ENCODE measurements at places on chromosomes 2 and 18.

GRCh38 chr2:230178546-230179485, 41.0 kb downstream of the SP110 start:
- no peak for DNase-seq

GRCh38 chr18:50696436-50696835, 123.4 kb downstream of the MRO start:
- no peak for DNase-seq

GRCh38 chr18:34834897-34835296, 124.8 kb downstream of the DTNA start:
- DNase-seq: peak; percentile 85

DNA sequence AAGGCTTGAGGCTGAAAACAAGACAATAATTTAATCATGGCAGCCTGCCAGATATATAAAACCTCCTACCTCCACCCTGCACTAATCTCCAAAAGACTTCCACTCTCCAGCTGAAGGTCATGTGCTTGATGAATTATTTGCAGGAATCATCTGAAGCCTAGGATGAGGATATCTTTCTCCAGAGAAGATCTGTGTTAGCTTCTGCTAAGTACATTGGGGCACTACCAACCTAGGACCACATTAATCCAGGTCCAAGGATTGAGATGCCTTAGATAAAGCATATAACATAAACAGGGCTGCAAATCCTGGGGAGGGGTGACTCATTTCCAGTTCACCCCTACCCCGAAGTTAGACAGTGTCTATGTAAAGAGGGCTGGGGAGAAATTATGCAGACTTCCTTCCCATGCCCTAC, 80.5 kb upstream of the FRZB start:
- no peak for DNase-seq

DNA sequence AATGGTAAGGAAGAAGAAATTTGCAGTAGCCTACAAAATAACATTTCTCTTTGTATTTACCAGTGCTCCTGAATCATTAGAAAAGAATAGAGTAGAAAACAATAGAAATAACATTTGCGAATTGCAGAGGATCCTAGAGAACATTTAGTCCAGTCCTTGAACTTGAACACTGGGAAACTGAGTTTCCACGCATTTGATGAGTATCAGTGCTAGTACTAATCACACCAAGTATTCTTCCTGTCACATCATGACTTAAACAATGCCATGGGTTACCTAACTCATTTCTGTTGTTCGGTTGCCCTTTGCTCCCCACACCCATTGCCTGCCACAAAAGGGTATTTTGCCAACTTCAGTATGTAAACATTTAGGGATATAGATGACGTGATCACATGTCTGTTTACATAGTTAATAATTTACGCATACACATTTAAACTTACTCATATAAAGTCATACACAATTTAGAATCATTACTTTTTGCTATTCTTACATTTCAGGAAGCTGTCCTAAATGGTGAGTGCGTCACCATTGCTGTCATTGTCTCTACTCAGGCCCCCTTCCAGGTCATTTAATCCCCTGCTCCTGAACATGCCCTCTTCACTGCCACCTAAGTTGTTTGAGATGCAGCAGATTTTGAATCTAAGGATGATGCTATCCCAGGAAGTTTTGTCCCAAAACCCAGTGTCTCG, 42.3 kb downstream of the CRIM1 start:
- no peak for DNase-seq

- DNase-seq: no peak
Observed at GRCh38 chr2:116319935-116320334, 1494.6 kb upstream of the DDX18 start.

- DNase-seq: peak; percentile 37
Observed at GRCh38 chr2:121185571-121186074, 99.4 kb downstream of the TFCP2L1 start.

- no peak for DNase-seq
Observed at GRCh38 chr2:184530239-184530638, 68.1 kb upstream of the ZNF804A start.

- DNase-seq: peak; percentile 70
Observed at GRCh38 chr18:61606759-61607158, 273.5 kb downstream of the CDH20 start.
